Stimulated activated CD4-positive, alpha-beta T cell treated with anti-CD3 and anti-CD28 coated beads, Interleukin-15, amount 100 ng/mL, for 48 hours (primary cell): ENCODE measurements at places on chromosomes 7 and 10.

DNA sequence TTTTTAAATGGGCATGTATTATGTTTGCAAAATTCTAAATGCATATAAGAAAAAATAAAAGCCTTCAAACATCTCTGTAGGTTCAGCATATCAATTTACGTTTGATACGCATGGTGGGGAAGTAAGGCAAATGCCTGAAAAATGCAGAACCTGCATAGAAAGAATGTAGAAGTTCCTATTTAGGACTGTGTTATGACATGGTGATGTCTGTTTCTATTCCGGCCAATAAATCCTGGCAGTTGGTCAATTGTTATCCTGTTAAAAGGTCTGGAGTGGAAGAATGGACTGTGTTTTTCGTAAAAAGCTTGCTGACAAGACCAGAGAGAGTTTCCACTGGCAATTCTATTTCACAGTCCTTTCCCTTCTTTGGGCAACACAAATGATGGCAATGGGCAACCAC lies 49.6 kb upstream of the CAV2 start:
- DNase-seq = no peak

GRCh38 chr10:132788180-132788830 lies 2.4 kb upstream of the NKX6-2 start:
- DNase-seq = no peak

GRCh38 chr10:77661674-77662073 lies 24.1 kb upstream of the KCNMA1 start:
- no peak for DNase-seq

- no peak for DNase-seq
Observed at GRCh38 chr10:52768001-52768532, 4.5 kb downstream of the MBL2 start.

DNA sequence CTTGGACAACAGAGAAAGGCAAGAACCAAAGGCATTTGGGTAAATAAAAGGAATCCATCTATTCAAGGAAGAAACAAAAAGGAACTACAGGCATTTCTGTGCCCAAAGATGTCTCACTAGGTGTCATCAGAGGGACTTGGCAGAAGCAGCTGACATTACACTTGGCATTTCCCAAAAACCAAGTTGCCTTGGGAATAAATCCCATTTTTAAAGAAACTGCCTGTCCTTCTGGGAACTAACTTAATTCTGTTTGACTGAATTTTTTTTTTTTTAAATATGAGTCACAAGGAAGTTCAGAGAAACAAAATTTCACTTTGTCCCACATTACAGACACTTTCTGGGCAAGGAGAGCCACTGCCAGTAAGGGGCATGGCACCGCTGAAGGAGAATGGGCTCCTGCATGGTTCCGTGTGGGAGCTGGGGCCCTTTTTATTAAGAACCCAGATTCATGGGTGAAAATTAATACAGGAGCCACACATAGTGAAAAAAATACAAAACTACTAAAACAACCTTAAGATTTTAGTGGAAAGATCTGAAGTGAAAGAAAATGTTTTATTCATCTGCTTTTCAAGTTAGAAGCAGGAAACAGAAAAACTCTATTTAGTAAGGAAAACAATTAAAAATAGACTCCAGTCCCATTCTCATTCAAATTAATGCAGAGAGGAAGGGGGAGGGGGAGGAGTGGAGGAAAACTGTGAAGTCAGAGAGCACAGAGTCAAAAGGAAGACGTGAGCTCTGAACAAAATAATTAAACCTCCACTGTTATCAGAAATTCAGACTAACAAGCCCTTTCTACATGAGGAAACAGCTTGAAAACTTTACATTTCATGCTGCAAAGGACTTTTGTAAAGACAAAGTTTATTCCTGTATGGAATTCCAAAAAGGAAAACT lies 118.4 kb upstream of the PDLIM1 start:
- no peak for DNase-seq

DNA sequence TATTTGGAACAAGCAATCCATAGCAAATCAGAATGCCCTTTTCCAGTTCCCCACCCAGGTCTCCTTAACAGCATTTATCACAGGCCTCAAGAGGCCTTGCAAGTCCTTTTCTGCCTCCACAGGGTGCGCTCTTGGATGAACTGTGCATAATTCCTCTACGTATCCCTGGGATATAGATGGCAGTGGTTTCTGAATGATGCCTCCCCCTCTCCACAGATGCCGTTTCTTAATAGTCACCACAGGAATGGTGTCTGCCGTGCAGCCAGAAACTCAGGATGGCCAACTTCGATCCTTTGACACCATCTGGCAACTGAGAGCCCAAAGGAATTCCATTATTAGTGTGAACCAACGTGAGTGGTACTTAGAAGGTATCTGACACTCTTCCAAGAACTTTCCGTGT lies 43.1 kb downstream of the JAZF1 start:
- DNase-seq = no peak

- DNase-seq = no peak
Observed at GRCh38 chr10:120583424-120584108, 126.5 kb downstream of the PLPP4 start.

DNA sequence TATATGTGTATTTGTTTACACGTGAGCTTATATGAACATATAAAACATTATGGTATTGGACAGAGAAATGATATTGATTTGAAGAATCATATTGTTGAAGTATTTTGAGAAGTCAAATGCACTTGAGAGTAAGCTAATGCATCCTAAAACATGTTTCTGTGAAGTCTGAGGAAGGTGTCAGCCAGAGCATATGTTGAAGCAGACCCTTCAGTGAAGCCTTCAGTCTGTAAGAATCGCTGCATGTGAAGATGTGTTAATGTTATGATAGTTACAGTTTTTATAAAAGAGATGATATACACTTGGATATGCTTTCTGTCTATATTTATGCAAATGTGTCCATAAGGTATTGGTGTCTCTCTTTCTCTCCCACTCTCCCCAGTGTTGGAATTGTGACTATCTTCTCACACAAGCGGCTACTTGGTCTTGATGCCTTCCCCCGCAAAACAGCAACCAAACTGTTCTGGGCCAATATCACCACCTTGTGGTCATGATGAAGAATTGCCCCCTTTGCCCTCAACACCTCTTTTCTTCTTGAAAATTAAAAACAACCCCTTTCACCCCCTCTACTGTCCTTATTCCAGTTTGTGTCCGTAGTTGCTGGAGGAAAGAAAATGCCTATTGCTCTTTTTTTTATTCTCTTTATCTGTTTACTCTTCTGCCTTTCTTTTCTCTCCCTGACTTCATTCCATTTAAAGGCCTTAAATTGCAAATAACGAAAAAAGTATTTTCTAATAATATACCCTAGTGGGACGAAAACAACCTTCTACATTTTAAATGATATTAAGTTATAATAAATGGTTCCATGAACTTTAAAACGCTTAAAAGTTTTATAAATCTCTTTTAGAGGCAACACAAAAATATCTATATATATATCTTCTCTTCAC lies 64.9 kb downstream of the IKZF1 start:
- DNase-seq = no peak

DNA sequence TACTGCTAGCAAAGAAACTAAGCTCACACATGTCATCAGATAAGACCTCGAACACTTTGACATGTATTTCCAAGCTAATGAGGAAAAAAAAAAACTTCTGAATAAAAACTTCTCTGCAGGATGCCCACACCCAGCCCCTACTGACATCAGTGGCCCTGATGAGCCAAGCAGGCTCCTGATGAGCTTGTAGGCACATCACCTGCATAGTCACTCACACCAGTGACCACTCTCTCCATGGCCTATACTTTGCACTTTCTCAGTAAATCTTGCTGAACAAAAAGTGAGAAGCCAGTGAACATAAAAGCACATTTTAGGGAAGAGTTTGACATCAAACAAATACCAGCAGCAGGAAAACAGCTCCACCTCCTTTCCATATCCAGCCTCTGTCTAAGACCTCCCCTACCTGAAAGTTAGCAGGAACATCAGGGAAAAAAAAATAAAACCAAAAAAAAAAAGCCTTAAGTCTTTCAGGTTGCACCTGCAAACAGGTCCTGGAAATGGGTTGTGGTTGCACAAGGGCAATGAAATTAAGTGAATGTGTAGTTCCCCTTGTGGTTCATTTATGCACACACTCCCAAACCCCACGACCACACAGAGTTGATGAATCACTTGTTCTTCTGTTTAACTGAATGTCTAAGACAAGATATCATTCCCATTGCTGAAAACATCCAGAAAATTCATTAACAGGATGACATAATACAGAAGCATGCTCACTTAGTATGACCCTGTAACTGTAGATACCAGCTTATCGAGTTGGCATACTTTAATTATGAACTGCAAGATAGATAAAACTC lies 205.2 kb upstream of the PDE1C start:
- DNase-seq = no peak

DNA sequence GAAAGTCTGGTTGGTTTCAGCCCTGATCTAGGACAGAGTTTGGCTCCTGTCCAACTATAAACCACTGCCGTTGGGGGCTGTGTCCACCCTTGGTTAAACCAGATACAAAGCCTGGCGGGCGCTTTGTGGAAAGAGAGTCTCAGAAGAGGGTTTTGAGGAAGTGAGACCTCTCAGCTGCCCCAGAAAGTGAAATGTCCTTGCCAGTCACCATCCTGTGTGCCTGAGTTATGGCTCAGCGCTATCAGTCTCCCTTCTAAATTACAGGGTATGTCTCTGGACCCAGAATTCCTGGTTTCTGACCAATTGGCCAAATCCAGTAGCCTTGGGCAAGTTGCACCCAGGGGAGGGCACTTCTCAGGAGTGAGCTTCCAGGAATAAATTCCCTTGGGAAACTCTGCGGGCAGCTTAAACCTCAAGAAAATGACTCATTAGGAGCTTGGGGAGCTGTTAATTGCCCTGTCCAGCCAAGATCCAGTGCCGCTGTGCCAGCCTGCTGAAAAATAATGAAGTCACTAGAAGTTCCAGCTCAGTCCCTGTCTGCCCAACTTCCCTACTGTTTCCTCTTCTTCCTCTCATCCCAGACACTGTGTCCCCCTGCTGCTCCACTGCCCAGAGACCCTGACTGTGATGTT lies 66.7 kb upstream of the PDZD8 start:
- DNase-seq = no peak

DNA sequence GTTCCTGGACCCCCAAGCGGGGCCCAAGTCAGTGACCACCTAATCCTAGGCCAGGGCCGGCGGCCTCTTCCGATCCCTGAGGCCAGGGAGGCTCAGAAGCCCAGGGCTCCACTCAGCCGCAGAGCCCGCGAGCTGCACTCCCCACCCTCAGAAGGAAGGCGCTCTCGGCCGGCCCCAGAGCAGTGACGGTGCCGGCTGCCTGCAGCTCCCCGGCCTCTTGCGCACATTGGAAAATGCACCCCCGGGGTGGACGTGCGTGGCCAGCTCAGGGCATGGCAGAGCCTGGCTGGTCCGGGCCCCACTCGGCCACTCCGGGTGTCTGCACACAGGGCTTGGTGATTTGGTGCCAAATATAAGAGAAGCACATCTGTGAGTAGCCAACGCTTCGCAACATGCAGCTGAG lies 269.1 kb downstream of the PTPRN2 start:
- no peak for DNase-seq

- peak; percentile 84 for DNase-seq
Observed at GRCh38 chr7:36115448-36116321, 37.4 kb upstream of the EEPD1 start.

GRCh38 chr10:93059975-93060886 lies at the start of gene CYP26C1:
TSS of gene CYP26C1 (plus strand) at chr10:93060798. CDS start at chr10:93061264, 466 bp downstream.
- no peak for DNase-seq

- DNase-seq = no peak
Observed at GRCh38 chr7:130144312-130145171, 60.7 kb downstream of the TMEM209 start.

DNA sequence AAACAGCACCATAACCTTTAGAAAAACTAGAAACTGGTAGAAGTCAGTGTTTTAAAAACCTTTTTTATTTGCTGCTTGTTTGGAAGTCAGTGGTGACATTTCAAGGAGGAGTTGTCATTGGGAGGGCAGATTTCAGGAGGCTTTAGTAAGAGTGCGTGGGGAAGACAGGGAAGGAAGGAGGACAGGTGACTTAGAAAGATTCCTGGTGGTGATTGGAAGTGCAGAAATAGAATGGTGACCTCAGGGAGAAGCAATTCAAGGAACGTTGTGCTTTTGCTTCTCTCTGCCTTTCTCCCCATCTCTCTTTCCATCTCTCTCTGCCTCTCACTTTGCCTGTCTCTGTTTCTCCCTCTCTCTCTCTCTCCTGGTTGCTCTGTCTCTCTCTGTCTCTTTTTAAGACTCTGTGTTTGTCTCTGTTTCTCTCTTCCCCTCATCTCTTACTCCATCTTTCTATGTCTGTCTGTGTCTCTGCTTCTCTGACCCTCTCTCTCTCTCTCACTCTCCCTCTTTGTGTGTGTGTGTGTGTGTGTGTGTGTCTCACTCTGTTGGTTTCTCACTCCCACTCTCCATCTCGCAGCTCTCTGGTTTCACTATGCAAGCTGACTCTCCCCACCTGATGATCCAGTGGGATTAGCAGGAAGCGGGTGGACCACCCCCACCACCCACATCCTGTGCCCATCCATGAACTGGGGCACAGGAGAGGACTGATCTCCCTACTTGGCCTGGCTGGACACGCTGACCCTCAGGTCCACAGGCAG lies 10.9 kb upstream of the PFKP start:
- no peak for DNase-seq

DNA sequence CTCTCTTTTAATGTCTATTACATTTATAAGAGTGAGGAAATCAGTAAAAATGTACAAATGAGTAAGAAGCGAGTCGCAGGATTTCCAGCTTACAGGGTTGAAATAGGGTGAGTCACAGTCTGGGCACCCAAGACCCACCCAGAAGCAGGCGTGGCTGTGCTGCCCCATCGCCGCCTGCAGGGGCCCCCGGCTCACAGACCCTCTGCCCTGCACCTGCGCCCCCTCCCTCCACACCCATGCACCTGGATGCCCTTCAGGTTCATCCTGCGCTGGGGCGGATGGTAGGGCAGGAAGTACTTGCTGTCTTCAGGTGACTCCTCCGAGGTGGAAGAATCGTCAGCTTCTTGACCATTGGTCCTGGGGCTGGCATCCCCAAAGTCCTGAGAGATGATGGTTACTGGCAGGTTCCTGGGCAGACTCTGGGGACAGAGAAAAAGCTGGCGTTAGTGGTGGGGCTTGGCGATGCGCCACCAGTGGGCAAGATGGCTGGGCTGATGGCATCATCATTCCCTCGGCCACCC lies 90.2 kb upstream of the GNA12 start:
- DNase-seq = peak; percentile 29

- no peak for DNase-seq
Observed at GRCh38 chr10:105615715-105616365, 974.8 kb downstream of the SORCS3 start.

DNA sequence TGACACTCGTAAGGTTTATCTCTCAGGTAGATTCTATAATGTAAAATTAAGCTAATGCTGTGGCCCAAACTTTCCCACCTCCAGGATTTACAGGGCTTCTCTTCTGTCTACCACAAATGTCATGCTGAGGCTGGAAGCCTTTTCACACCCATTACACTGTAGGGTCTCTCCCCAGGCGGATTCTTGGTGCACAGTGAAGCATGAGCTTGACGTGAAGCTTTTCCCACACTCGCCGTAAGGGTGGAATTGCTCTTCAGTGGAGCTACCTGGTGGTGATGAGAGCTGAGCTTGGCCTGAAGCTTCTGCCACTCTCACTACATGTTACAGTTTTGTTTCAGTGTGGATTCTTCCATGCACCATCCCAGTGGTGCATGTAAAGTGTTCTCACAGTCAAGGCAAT lies 11.4 kb downstream of the FAM200A start:
- DNase-seq = no peak
